Adrenal gland (tissue), 19 donors: ENCODE measurements at places on chromosomes 16 and 17.

DNA sequence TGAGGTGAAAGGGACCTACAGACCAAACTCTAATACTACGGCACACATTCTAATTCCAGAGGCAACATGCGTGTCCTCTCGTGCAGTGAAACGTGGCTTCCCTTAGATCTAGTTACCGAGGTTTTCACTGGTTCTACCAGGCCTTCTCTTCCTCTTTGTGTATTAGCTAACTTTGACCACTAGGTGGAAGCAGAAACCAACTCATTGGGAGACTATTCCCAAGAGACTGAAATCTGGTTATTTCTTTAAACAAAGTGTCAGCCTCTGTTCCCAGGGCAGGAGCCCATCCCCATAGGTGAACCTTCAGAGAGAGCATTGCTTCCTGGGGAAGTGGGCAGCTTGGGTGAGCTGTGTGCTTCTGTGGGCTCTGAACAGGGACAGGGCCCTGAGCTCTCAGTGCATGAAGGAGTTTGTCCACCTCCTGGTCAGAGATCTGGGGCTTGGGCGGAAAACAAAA lies 19.7 kb upstream of the RCVRN start:
- DNase-seq = no peak

DNA sequence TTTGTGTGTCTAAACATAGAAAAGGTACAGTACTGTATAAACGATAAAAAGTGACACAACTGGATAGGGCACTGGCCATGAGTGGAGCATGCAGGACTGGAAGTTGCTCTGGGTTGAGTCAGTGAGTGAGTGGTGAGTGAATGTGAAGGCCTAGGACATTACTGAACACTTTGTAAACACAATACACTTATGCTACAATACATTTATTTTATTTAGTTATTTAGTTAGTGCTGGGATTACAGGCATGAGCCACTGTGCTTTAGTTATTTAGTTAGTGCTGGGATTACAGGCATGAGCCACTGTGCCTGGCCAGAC lies 4.6 kb downstream of the CFAP20 start:
- DNase-seq = peak; percentile 26

GRCh38 chr17:22514767-22515320 lies 822.5 kb downstream of the KCNJ18 start:
- DNase-seq = no peak

DNA sequence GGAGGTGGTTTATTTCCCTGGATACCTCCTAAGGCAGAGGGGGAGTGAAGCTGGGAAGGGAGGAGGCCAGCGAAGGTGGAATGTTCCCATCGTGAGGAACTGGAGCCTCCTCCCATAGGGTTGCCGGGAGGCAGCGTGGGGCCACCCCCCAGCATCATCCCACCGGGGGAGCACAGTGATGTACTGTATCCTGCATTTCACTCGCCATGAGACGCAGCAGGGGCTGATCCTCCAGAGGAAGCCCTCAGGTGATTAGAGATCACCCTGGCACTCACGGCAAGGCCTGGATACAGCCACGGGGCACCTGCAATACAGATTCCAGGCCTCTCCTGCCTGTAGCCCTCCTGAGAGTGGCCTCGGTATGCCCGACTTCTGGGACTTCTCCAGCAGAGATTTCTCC lies 25.5 kb upstream of the BEAN1 start:
- no peak for DNase-seq

GRCh38 chr17:71286625-71287024 lies 834.2 kb upstream of the SOX9 start:
- DNase-seq = no peak

DNA sequence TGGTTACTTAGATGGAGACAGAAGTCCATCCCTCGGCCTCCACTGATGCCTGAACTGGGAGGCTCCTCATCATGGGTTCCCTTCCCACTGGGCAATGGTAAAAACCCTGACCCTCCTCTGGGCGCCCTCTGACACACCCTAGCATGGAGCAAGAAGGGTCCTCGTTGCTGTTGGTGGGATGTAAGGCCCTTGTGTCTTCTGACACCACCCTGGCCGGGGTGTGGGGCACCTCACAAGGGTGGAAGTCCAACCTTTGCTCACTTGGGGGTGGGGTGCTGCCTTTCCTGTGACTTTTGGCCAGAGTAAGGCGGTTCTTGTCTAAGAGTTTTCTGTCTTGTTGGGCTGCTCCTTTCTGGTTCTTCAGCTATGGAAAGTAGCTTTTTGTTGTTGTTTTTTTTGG lies 28.7 kb downstream of the MPRIP start:
- no peak for DNase-seq

DNA sequence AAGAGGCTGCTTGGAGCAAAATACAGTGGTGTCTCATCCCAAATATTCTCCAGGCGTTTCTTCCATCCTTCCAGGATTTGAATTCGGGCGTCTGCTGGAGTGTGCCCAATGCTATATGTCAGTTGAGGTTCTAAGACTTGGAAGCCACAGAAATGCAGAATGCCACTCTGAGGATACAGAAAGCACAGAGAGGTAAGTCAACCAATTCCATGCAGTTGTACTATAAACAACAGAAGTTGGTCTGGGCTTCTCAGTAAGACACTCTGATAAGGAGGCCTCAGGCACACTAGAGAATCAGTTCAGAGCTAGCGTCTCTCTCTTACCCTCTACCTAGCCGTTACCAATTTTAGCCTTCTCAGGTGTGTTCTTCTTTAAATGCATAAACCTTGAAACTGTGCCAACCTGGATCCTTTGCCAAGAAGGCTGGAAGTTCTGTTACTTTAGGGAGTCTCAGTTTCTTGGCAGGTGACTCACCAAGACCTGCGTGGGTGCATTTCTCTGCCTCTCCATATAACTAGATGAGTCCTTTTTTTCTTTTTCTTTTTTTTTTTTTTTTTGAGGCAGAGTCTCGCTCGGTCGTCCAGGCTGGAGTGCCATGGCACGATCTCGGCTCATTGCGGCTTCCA lies 15.1 kb downstream of the NQO1 start:
- peak; percentile 67 for DNase-seq

DNA sequence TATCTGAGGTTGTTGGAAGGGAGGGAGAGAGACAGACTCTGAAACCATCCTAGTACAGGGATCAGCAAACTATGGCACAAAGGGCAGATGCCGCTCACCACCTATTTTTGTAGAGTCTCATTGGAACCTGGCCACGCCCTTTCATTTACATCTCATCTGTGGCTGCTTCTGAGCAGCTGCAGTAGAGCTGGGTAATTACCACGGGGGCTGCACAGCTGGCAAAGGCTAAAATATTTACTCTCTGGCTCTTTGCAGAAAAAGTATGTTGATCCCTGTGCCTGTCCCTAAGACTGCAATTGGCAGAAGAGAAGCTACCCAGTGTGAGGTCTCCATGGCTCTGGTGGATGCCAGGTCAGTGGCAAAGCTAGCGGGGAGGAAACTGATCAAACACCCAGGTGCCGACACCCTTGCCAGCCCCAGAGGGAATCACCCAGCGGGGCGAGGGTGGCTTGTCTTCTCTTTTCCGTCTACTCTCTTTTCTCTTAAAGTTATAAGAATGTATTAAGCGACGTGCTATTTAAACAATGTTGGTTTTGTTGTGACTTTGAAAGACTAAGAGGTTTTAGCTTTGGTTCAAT lies 14.0 kb downstream of the CEP295NL start:
- no peak for DNase-seq
